ENCODE measurements at places on chromosomes 5 and 9.

DNA sequence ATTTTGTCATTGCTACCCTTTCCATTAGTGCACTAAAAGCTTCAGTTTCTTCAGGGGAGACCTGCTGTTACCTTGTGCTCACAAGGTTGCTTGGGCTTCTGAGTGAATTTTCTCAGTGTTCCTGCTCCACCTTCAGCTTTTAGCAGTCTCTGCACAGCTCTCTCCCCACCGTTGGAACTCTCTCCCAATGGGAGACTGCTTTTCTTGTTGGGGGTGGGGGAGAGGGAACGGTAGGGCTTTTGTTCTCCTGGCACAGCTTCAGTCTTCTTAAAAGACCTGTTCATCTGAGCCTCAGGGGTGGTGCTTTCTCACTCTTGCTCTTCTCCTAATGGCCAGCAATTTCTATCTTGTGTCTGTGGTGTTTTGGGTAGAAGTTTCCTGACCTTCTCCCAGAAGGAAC, 915.7 kb downstream of the EFNA5 start:
- DNase-seq, result no peak

DNA sequence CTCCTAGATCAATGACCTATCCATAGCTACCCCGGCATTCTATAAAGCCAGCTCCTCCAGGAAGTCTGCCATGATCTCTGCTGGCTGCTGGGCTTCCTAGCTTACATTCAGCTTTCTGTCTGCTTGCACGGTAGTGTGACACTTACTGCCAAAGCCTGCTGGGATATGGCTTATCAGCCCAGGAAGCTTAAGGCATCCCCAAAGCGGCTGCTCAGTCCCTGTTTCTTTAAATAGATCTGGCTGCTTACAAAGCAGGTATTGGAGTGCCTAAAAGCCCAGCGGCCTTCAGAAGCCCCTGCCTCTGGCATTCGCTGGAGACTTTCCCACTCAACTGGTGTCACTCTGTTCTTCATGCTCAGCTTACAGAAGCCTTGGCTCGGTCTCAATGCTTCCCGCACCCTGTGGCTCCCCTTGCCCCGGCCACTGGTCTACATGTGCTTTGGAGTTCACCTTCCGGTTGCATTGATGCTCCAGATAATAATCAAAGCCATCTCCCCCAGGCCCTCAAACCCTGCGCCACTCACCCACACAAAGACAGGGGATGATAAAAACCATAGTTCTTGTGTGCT, 31.3 kb upstream of the STRBP start:
- no peak for DNase-seq

- no peak for DNase-seq
Measured at GRCh38 chr5:157520911-157521703, 54.5 kb downstream of the ADAM19 start.

DNA sequence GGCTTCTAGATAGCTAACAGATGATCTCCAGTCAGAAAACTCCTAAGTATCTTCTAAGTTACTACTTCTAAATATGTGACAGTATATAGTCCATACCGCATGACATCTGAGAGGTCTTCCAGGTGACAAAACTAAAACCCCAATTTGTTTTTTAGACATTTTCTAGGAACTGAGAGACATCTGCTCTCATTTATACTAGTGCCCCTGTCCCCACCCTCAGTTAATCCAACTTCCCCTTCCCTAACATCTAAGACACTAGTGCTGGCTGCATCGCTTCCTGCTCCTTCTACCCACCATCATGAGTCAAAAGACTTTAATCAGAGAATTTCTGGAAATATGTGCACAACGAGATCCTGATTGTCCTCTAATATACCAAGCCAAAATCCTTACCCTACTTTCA, 37.9 kb downstream of the FBXW11 start:
- DNase-seq, result no peak

DNA sequence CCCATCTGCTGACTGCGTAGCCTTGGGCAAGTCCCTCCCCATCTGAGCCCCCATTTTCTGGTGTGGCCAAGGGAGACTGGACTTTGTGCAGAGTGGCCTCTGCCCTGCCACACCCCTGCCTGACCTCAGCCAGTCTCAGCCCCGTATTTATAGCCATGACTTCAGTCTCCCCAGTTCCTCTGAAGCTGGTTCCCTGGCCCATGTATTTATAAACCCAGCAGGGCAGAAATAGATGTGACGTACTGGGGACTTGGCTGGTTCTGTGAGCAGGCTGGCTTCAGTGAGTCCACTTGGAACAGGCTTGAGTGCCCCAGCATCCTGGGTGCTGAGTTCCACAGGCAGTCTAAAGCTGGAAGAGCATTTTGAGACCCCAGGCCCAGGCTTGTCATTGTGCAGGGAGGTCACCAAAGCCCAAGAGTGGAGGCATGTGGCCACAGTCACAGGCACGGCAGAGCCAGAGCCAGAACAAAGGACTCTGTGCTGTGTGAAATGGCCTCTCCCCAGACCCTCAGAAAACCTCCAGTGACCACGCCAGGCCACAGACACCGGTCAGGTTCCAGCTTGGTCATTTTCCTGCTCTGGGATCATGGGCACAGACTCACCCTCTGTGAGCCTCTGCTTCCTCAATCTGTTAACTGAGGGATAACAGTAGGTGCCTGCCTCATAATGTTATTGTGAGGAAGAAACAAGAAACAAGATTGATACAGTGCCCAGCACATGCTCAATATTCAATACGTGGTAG, 30.4 kb upstream of the SYNPO start:
- no peak for DNase-seq

DNA sequence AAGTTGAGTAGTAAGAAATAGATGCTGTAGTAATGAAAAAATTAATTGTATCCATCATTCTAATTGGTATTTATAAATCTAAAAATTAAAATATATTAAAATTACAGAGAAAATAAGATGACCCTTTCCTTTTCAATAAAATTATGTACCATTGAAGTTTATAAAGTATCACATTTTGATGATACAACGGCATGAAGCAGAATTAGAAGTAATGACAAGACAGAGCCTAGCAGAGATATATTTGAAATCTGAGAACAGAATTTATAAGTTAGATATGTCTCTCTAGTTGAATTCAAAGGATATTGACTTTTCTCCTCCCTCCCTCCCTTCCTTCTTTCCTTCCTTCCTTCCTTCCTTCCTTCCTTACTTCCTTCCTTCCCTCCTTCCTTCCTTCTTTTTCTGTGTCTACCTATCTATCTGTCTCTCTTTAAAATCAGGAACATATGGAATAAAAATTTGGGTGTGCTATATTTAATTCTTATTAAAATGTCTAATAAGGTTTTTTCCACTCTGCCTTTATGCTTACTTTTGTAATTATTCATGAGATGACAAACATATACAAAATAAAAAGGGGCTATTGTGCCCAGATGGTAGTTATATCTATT, 258.5 kb upstream of the CD180 start:
- no peak for DNase-seq

- DNase-seq, result no peak
Measured at GRCh38 chr9:15972760-15973159, 419.9 kb downstream of the CCDC171 start.

- DNase-seq, result no peak
Measured at GRCh38 chr5:25427240-25427639, 782.5 kb upstream of the CDH10 start.

DNA sequence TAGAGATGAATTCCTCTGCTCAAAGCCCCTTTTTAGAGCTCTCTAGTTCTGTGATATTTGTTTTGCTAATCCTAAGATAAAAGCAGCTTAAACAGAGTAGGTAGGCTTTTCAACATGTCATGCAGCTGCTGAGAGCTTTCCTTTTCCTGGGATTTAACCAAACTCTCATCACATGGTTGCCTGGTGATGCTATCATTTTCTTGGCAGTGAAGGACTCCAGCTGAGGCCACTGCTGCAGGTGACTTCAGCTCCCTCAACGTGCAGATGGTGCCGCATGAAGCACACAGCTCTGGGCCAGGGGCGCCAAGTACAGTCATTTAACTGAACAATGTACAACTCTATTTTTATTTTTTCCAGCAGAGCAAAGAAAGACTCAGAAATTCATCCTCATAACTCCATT, 42.2 kb downstream of the SECISBP2 start:
- DNase-seq, result peak; percentile 48

DNA sequence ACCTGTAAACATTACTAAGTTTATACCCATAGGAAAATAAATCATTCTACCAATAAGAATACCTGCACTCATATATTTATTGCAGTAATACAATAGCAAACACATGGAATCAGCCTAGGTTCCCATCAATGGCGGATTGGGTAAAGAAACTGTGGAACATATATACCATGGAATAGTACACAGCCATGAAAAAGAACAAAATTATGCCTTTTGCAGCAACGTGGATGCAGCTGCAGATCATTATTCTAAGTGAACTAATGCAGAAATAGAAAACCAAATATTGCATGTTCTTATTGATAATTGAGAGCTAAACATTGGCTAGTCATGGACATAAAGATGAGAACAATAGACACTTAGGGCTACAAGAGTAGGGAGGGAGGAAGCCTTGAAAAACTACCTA, 667.4 kb upstream of the WWC1 start:
- no peak for DNase-seq

GRCh38 chr5:74272024-74272775, 368.3 kb downstream of the ENC1 start:
- DNase-seq, result no peak

GRCh38 chr5:10036136-10036815, 213.4 kb downstream of the ATPSCKMT start:
- peak; percentile 22 for DNase-seq

GRCh38 chr5:176793736-176794135, 16.6 kb upstream of the UNC5A start:
- no peak for DNase-seq

GRCh38 chr5:100472091-100472490, 63.1 kb upstream of the FAM174A start:
- DNase-seq, result no peak

GRCh38 chr5:103674251-103674650, 111.7 kb upstream of the NUDT12 start:
- DNase-seq, result no peak

- DNase-seq, result peak; percentile 47
Measured at GRCh38 chr9:4740638-4741364, at the start of gene AK3. Gene AK3, minus strand, starts transcription at chr9:4741202. Its CDS starts 115 bp downstream, at chr9:4741087.

DNA sequence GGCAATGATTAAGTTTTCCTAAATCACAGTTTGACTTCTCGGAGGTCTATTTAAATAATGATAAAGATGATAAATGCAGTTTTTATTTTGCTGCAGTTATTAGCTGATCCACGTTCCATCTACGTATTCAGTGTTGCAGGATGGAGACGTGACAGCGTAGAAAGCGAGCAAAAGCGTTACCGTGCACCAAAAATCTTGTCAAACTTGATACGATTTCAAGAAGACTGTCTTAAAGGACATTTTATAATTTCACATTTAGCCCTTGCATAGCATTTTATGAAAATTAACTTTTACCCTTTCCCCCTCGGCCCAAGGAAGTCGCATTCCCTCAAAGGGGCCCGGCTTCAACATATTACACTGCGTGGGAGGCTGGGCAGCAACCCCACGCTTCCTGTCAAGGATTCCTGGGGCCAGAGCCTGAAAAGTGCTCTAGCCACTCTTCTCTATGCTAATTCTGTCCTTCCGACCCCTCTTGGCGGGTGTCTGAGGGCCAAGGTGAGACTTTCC, 7.1 kb upstream of the PURA start:
- no peak for DNase-seq

DNA sequence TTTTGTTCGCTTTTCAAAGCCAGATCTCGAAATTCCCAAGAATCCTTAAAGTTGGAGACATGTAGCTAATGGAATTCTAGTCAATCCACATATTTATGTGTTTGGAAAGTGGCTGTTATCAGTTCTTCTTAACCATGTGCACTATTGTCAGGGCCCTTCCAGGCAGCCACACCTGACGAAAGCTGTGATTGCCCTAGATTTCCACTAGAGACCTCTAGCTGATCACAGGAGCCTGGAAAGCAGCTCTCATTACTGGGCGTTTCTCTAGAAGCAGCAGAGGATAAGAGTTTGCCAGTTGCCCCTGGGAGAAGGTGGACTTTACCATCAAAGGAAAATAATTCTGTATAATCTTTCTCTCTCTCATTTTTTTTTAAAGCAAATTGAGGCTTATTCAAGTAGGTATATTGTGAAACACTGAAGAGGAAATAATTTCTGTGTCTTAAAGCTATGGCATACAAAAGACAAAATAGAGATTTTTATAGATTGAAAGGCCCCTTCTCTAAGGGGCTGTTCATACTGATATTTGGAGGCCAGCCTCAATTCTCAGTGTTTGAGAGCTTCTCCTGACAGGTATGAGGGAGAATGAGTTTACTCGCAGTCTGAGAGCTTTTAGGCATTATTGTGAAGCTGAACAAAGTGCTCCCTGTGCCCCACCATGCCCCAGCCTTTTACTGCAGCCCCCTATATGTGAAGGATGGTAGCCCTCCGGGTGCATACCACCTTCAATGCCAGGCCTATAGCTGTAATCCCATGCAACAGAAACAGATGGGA, 405.4 kb upstream of the ACTBL2 start:
- DNase-seq, result no peak

DNA sequence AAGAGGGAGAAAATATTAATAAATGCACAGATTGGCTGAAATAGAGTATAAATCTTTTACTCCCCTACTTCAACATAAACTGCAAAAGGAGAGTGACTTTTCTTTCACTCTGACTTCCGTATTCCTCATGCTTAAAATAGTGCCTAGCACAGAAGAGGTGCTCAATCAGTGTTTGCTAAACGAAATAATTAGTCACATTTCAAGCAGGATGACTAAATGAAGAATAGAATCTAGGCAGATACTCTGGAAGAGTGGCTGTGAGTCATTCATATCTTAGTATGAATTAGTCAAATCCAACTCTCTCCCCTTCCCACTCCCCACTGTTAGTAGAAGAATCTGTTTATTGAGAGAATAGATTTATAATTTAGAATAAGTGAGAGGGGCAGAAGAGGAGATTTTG, 4.8 kb downstream of the CD274 start:
- no peak for DNase-seq

- no peak for DNase-seq
Measured at GRCh38 chr5:65142511-65143011, 339.2 kb downstream of the ADAMTS6 start.

GRCh38 chr5:73957397-73958001, 331.5 kb downstream of the ARHGEF28 start:
- no peak for DNase-seq

DNA sequence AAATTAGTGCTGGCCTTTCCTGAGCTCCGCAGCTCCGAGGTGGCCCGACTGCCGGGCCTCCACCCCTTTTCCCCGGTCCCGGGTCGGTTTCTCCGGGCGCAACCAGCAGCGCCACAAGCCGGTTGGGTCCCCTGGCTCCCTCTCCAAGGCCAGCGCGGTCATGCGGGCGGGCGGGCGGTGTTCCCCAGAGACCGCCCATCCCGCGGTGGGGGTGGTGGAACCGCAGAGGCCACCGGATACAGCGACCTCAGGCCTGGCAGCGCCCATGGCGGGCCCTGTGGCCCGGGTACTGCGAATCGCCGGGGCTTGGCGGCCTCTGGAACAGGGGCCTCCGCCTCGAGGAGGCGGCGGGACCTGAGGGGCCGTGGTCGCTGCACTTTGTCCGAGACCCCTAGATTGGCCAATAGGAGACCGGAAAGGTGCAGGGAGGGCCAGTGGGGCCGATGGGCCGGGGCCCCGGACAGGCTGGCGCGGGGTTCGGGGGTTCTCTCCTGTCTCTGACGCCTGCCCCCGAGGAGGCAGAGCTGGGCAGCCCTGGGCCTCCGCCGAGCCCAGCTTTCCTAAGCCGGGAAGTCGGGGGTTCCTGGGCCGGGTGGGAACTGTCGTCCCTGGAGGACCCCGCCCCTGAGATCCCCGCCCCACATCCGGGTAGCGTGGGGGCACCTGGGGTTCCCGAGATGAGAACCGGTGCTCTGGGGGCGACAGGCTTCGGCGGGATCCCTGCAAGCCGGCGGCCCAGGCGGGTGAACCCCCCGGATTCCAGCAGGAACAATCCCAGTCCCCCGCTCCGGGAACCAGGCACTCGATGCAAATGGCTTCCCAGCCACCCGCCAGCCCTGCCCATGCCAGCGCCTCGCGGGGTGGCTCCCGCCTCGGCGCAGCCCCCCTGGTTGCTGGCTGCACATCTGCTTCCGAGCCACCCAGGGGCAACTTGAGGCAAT, 293.9 kb downstream of the ZSWIM6 start:
- no peak for DNase-seq
